ENCODE measurements at places on chromosomes 5 and 9. TPM values are rescaled to one million over a fixed set of nuclear protein-coding genes. Genes with fewer than 3 reads are reported as not detected.

The SLC31A1 gene
- 21.2 TPM for total RNA-seq

The TLN1 gene
- 122 TPM for total RNA-seq

The SH3GL2 gene
- 0.05 TPM for total RNA-seq

The ADAMTS6 gene
- total RNA-seq, result 0.10 TPM

The HTR1A gene
- not detected for total RNA-seq

The ARHGEF28 gene
- total RNA-seq, result 13.3 TPM

The HRCT1 gene
- 0.20 TPM for total RNA-seq

The KCNV2 gene
- not detected for total RNA-seq

The IFNA13 gene
- not detected for total RNA-seq

The DDX4 gene
- total RNA-seq, result not detected

The SVEP1 gene
- total RNA-seq, result 1.6 TPM

The SNAPC3 gene
- 17.6 TPM for total RNA-seq

The OCLN gene
- 14.8 TPM for total RNA-seq

All from A549 treated with Hydrocortisone at 1 μM for 4 hours (cell line).